ENCODE measurements at places on chromosomes 1 and 21.

- DNase-seq, result no peak
These were observed 31.1 kb downstream of the NFYC start for GRCh38 chr1:40722622-40723021.

DNA sequence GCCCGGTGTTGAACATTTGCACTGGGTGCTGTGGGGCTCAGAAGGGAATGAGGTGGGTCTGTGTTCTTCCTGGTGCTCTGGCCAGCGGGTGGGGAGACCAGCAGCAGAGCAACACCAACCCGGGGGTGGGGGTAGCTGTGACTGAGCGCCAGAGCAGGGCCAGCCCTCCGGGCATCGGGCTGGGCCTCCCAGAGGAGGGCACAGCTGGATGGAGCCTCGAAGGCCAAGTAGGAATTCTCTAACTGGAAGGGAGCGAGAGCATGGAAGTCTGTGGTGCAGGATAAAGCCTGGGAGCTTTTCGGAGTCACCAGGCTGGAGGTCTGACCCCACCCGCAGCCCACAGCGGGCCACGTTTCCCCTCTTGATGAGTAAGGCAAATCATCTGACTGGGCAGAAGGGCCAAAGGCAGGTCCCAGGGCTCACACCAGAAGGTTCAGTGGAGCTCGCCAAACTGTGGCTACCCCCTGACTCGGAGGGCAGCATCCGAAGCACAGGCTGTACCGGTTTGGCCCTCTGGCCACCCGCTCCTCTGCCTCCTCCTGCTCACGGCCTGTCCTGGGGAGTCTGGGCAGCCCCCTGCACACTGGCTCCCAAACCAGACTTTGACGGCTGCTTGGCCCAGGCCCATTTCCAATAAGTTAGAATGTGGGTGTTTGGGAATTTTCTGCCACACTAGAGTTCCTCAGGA, 18.8 kb downstream of the SLC1A7 start:
- no peak for DNase-seq

GRCh38 chr1:210129759-210130158, 102.8 kb upstream of the SERTAD4 start:
- DNase-seq, result no peak

DNA sequence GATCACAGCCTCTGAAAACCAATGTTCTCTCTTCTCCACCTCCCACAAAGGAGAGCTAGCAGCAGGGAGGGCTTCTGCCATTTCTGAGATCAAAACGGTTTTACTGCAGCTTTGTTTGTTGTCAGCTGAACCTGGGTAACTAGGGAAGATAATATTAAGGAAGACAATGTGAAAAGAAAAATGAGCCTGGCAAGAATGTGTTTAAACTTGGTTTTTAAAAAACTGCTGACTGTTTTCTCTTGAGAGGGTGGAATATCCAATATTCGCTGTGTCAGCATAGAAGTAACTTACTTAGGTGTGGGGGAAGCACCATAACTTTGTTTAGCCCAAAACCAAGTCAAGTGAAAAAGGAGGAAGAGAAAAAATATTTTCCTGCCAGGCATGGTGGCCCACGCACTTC, 35.8 kb upstream of the TDRD10 start:
- no peak for DNase-seq

DNA sequence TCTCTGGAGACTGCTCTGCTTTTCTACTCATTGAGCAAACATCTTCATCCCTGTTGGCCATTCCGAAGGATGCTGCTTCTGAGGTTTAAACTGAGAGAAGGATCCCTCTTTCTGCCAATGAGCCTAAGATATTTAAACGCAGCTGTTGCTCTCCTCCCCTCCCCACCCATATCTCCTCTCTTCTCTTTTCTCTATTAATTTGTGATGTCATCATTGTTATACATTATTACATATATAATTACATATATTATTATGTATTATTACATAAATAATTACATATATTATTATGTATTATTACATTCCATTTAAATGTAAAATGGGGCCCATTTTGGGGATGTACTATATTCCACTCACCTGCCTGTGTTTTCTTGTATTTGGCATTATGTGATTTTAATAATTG, 82.7 kb upstream of the JUN start:
- DNase-seq, result no peak

DNA sequence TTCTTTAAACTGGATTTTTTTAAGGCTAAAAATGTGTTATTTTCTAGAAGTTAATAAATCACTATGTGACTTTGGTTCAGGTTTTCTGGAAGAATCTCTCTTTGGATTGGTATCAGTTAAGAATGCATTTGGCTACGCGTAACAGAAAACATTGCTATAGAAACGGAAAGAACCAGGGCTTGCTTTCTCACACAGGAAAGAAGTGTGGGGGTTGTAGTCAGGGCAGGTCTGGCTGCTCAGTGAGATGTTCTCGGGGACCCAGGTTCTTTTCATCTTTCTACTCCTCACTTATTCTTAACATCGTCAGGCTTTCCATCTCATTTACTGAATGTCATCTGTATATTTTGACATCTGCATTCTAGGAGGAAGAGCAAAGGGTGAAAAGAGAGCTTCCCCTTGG, 191.4 kb downstream of the ZBTB18 start:
- no peak for DNase-seq

GRCh38 chr21:35226968-35227744, 178.1 kb upstream of the RUNX1 start:
- DNase-seq, result no peak

DNA sequence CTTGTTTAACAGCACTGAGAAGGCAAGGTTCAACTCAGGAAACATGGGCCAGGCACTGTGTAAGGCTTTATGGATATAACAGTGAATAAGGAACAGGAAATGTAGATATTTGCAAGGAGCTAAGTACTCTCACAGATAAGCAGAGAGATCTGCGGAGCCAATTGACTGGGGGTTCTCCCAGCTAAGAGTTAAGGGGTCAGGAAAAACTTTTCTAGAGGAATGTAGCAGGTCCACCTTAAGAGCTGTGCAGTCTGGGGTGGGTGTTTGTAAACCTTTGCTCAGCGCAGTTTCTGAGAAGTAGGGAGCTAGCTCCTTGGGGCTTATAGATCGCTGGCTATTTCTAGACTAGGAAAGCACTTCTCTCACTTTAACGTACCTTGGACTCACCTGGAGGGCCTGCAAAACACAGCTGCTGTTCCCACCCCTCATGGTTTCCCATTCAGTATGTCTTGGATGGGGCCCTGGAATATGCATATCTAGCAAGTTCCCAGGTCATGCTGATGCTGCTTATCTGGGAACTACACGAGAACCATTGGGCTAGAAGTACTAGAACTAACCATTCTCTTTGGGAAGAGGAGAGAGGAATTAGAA, 51.7 kb downstream of the TLCD4 start:
- DNase-seq, result no peak

- DNase-seq, result no peak
These were observed 118.3 kb downstream of the OLFML2B start for GRCh38 chr1:161905269-161905884.

- no peak for DNase-seq
These were observed 41.8 kb downstream of the CAMTA1 start for GRCh38 chr1:6827079-6827478.

DNA sequence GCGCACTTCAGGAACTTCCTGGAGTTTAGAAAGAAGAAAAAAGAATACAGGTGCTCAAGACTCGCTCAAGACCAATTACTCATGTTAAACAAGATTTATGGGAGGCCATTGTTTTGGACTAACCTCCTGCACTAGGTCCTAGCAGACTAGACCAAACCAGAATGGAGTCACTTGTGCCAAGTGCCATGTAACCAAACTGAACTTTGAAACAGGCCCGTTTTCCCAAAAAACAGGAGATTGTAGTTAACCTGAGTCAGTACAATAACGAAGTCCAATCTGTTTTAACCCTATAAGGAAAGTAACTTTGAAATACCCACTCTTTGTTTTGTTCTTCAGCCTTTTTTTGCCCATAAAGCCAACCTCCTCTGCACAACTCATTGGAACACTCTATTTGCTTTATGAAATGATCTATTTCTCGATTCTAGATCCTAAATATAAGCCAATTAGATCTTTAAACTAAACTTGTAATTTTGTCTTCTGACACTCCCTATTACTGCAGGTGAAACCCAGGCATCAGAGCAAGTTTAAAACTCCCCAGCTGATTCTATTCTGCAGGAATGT, 695 bp upstream of the NTPCR start:
- DNase-seq, result no peak

DNA sequence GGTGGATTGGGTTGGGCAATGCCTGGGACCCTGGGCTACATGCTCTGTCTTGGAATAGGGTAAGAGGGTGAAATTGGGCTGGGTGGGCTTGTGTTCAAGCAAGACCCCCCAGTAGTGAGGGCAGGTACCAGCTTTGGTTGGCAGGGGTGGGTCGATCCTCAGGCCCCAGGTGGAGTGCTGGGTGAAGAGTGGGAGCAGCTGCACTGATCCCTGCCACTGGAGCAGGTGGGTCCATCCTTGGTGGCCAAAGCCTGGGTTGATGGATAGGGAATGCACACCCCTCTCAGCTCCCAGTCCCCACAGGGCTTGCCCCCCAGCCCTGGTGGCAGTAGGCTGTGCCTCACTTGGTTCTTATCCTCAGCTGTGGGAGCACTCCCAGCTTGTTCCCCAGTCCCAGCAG, 135.2 kb downstream of the PCBP3 start:
- DNase-seq, result no peak

GRCh38 chr1:25083481-25084345, 148.6 kb downstream of the SYF2 start:
- DNase-seq, result no peak

GRCh38 chr1:160623862-160624261, 23.0 kb downstream of the SLAMF1 start:
- no peak for DNase-seq
